Foreskin keratinocyte (primary cell): ENCODE measurements at places on chromosomes 2 and 18. TPM values are rescaled to one million over a fixed set of nuclear protein-coding genes. Genes with fewer than 3 reads are reported as not detected.

DNA sequence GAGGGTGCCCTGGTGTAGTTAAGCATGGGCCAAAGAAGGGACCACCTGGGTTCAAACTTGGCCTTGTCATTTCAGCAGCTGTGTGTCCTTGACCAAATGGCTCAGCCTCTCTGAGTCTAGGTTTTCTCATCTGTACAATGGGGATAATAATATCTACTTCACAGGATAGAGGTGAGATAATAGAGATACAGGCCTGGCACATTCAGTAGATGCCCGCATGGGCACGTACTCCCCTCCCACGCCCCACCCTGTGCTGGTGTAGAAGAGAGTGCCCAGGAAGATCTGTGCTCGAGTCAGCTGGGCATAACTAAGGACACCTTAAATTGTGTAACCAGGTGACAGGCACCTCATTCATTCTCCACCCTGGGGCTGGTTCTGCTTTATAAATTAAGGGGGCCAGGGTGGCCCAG is 8.4 kb upstream of the TMEM185B start:
- DNase-seq: no peak

GRCh38 chr2:74646834-74647482 is 1.2 kb downstream of the M1AP start:
- no peak for DNase-seq

ST6GAL2 gene
- total RNA-seq: 0.03 and 0.04 TPM in 2 replicates

DNA sequence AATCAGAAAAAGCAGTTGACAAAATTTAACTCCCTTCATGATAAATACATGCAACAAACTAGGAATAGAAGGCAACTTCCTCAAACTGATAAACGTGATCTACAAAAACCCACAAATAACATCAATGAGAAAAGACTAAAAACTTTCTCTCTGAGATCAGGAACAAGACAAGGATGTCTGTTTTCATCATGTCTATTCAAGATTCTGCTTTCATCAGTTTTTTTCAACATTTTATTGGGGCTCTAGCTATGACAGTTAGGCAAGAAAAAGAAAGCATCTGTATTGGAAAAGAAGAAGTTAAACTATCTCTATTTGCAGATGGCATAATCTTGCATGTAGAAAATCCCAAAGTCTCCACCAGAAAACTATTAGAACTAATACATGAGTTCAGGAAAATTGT is 12.3 kb upstream of the CHST10 start:
- DNase-seq: no peak

GRCh38 chr2:64522843-64523428 is 1.2 kb upstream of the AFTPH start:
- no peak for DNase-seq

HOXD13 gene
- total RNA-seq: not detected in 2 replicates

ALPP gene
- not detected in 2 replicates for total RNA-seq

ASB18 gene
- not detected in 2 replicates for total RNA-seq

GRCh38 chr2:152223977-152224376 is 48.4 kb upstream of the STAM2 start:
- DNase-seq: no peak

DNA sequence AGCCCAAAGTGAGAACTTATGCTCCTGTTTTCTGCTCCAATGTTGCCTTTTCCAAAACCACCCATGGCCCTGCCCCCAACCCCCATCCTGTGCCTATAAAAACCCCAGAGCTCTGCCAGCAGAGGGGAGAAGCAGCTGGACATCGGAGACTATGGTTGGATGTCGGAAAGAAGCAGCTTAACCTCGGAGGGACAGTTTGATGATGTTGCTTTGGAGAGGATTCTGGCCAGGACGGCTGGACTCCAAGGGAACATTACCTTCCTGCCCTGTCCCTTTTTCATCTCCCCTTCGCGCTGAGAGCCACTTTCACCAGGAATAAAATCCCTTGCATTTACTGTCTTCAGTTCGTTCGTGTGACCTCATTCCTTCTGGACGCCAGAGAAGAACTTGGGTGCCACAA is 158.4 kb downstream of the PTPRM start:
- no peak for DNase-seq

DNA sequence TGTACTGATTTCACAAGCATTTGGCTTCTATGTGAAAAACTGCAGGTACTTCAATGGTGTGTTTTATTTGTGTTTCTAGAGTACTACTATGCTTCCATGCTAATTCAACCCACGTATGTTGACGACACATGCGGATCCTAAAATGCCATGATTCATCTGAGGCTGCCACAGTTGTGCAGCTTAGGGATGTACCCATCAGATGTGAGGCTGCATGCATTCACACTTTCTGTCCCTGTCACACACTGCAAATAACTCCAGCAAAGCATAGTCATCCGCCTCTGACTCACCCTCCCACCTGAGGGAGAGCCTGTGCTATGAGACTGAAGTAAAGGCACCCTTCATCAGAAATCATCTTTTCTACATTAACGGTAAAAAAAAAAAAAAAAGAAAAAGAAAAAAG is 22.1 kb upstream of the SERTAD2 start:
- DNase-seq: peak; percentile 48

- DNase-seq: no peak
Measured at GRCh38 chr2:128448331-128449225, 129.9 kb upstream of the HS6ST1 start.

GRCh38 chr2:203718087-203718486 is 11.6 kb downstream of the CD28 start:
- no peak for DNase-seq

ANKRD62 gene
- not detected in 2 replicates for total RNA-seq

- DNase-seq: no peak
Measured at GRCh38 chr2:205657579-205657978, 24.7 kb upstream of the NRP2 start.

GPR35 gene
- 0.07 TPM in 1 of 2 replicates, not detected in the other for total RNA-seq

- DNase-seq: no peak
Measured at GRCh38 chr18:73986711-73987110, 160.9 kb downstream of the FBXO15 start.

GRCh38 chr2:182559623-182560022 is 132.8 kb upstream of the PDE1A start:
- DNase-seq: peak; percentile 40

NGEF gene
- 0.11 TPM in 1 of 2 replicates, not detected in the other for total RNA-seq

TRAF3IP1 gene
- 9.2 and 11.2 TPM in 2 replicates for total RNA-seq

DAPL1 gene
- 0.39 TPM in 1 of 2 replicates, not detected in the other for total RNA-seq

- no peak for DNase-seq
Measured at GRCh38 chr2:230748087-230748486, 35.4 kb downstream of the CAB39 start.

ADCYAP1 gene
- total RNA-seq: not detected in 2 replicates

- no peak for DNase-seq
Measured at GRCh38 chr2:61420991-61421544, 49.8 kb downstream of the USP34 start.

DNA sequence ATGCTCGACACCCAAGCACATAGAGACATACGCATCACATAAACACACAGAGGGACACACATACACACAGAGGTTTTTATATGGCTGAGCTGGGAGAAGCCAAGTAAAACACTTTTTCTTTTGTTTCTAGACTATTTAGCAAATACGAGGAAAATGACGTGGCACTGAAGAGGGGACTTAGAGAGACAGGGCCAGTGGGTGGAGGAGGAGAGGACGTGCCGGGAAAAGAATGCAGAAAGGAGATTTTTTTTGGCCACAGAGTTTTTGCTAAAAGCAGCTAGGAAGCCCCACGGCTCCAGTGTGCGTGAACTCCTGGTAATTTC is 168.5 kb upstream of the KLF7 start:
- DNase-seq: no peak

DNA sequence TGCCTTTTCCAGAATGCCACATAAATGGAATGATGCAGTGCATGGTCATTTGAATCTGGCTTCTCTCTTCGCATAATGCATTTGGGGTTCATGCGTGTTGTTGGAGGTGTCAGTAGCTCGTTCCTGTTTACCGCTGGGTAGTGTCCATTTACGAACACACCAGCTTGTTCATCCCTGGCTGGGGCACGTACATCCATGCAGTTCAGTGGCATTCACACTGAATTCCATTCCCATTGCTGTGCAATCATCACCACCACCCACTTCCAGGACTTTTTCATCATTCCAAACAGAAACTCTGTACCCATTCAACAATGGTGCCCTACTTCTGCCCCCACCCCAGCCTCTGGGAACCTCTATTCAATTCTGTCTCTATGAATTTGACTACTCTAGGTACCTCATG is 14.7 kb upstream of the CIDEA start:
- DNase-seq: peak; percentile 23

CYP20A1 gene
- 12.4 and 12.6 TPM in 2 replicates for total RNA-seq

DNA sequence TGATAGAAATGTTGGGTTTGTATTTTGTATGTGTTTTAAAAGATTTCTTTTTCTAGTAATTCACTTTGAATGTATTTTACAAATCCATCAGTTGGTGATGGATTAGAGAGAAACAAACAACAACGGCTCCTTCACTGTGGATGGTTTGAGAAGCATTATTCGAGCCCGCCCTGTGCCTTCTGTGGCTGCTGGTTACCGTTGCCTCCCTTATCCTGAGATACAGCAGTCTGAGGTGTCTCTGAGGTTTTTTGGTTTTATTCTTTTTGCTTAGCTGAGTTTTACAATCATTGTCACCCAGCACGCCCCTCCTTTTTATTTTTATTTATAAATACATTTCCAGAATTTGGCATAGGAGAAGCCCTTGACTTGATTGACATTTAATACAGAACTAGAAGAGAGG is 168.3 kb downstream of the BABAM2 start:
- DNase-seq: no peak

- no peak for DNase-seq
Measured at GRCh38 chr18:62744076-62744968, 29.0 kb downstream of the PHLPP1 start.

MEP1B gene
- not detected in 2 replicates for total RNA-seq

TNP1 gene
- not detected in 2 replicates for total RNA-seq

DPYSL5 gene
- not detected in 2 replicates for total RNA-seq

DNA sequence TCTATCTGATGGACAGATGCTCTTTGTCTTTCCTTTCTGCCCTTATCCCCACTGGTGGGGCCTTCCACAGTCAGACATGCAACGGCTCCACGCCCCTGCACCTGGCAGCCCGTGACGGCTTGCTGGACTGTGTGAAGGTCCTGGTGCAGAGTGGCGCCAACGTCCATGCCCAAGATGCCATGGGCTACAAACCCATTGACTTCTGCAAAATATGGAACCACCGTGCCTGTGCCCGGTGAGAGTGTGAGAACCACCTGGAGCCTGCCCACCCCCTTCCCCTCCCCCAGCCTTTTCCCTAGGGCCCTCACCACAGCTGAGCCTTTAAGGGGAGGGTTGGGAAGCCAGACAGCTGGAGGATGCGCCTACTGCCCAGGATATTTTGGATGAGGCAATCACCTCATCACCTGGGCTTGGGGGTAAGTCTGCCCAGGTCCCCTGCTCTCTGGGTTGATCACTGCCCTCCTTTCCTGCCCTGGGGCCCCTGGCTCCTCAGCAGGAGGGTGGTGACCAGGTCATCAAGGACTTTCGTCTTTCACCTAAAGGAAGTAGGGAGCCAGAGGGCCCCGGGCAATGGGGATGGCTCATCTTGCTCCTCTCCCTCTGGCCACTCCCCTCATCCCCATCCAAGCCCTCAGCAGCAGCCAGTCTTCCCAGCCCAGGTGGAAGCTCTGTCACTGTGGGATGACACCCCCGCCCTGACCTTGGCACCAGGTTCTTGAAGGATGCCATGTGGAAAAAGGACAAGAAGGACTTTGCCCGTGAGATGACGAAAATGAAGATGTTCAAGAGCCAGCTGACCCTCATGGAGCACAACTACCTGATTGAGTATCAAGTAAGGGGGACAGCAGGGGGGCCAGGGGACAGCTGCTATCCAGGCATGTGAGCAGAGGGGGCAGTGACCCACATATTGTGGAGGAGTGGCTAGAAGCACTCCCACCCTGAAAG is 3.7 kb downstream of the ANKRD53 start:
- DNase-seq: no peak

GRCh38 chr18:55149994-55150393 is 190.7 kb upstream of the CCDC68 start:
- DNase-seq: no peak

SERPINB2 gene
- 129 and 205 TPM in 2 replicates for total RNA-seq

DNA sequence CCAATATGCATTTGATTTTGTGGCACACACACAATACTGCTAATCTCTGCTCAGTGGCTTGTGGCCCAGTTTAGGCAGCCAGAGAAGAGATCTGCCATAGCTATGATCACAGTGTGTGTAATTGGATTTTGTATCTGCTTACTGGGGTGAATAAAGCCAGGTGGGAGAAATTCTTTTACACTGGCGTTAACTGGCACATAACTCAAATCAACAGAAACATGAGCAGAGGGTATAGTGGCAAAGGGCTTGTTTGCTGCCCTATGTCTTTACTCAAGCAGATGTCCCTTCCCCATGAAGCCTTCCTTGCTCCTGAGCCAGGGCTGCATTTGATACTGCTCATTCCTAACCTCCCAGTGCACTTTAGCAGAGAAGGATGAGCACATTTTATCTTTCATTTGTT is 28.5 kb downstream of the STON1 start:
- no peak for DNase-seq

GRCh38 chr2:186641132-186641806 is 51.4 kb downstream of the ITGAV start:
- no peak for DNase-seq

DNA sequence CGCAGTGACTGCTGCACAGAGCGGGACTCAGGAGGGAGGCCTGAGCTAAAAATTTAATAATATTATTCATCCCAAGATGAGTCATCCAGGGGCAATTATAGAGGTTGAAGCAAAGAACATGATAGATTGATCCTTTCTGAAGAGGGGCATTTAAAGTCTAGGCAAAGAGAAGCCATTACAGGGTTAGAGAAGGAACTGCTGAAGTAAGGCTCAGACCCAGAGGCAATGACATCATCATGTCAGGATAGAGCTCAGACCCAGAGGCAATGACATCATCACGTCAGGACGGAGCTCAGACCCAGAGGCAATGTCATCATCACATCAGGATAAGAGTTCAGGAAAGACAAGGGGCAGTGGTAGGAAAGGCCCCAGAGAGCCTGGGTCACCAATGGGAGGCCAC is 184.0 kb downstream of the TMEM18 start:
- no peak for DNase-seq

GRCh38 chr2:31475692-31476091 is 61.1 kb upstream of the XDH start:
- DNase-seq: peak; percentile 54

- no peak for DNase-seq
Measured at GRCh38 chr2:128475427-128476211, 157.0 kb upstream of the HS6ST1 start.

- no peak for DNase-seq
Measured at GRCh38 chr18:9884532-9885140, 1.1 kb upstream of the TXNDC2 start.
